HT-29 (cell line): ENCODE measurements at places on chromosomes 7 and 10. TPM values are rescaled to one million over a fixed set of nuclear protein-coding genes. Genes with fewer than 3 reads are reported as not detected.

Gene LAMB1
- total RNA-seq: 29.4 and 46.6 TPM in 2 replicates

- DNase-seq: no peak
Measured at GRCh38 chr10:22643116-22643515, 71.3 kb downstream of the PIP4K2A start.

- no peak for DNase-seq
Measured at GRCh38 chr10:86941991-86942421, 15.4 kb downstream of the MMRN2 start.

DNA sequence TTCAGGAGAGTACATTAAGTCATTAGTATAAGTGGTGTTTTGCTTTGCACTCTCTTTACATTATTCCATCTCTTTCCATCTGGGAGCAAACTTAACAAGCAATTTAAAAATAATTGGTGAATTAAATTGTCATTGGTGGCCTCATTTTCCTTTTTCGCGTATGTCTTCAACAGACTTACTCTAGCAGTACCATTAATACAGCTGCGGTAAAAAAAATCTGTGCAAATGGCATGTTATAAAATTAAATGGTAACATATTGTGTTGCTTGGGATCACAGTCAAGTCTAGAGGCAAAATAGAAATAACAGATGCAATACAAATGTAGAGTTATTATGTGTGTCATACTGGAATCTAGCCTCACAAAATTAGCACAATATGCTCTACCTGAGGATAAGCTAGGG, 322.4 kb downstream of the PCDH15 start:
- DNase-seq: no peak

DNA sequence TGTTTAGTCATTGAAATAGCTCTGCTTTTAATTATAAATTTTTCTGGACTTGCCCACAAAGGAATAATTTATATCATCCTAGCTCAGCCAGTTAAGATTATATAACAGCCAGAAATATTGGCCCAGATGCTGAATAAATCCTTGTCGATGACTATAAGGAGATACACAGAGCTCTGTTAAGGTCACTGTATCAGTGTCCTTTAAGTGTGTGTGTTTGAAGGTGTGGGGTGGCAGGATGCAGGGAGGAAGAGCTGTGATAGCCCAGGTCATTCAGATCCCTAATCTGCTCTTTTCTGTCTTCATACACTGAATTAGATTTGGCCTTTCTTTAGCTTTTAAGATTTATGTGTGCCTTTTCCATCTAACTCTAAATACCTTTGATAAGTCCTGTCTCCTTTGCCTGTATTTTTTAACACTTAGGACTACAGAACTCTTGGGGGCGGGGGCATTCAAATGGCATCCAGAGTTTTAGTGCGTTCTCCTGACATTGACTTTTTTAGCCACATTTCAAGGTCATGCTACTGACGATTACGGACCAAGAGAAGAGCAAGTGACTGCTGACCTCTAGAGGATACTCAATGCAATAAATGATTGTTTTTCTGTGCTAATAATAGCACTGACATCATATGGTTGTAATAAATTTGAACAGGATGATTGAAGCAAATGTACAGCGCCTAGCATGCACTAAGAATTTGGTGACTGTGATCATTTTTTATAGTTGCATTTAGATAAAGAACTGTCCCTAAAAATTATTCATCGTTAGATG, 172.3 kb downstream of the CACNB2 start:
- DNase-seq: peak; percentile 32

GRCh38 chr7:113856010-113856409, 62.8 kb downstream of the PPP1R3A start:
- no peak for DNase-seq

- DNase-seq: no peak
Measured at GRCh38 chr7:34825221-34825620, 167.2 kb downstream of the NPSR1 start.
